NCI-H526 (cell line): ENCODE measurements at places on chromosomes 3 and 15.

DNA sequence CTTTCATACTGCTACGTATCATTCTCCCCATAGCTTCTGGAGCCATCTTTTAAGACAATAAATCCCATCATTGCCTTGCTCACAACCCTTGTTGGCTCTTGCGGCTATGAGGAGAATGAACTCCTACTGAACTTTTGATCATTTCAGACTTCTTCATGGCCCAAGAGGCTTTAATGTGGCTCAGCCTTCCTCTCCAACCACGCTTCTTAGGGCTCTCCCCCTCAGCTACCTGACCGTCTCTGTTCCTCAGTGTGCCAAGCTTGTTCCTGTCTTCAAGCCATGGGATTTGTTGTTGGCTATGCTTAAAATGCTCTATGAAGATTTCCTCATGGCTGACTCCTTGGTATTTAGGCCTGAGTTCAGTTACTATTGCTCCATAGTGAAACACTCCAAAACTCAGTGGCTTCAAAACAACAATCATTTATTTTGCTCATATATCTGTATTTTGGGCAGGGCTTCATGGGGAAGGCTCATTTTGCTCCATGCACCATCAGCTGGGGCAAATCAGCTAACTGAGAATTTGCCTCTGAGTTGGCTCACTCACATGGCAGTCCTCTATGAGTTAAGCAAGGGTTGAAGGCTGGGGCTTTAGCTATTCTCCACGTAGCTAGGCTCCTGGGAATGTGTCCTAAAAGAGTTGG, 47.5 kb downstream of the FOXL2 start:
- no peak for DNase-seq

DNA sequence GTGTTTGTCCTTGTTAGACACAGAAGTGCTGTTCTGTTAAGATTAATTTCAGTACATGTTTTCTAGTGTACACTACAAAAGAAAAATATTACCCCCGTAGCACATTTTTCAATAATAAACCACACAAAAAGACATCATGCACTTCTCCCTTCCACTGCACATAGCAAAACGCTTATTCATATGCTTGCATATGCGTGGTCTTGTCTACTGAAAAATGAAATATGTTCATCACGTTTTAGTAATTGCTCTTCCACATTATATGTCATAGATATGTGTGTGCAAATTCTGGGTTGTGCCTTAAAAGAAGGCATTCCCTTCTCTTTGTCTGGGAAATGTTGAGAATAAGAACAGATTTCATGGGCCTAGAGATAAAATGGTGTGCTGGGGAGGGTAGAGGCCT, 353.9 kb downstream of the NSUN3 start:
- no peak for DNase-seq

- DNase-seq, result no peak
Measured at GRCh38 chr3:57164217-57164656, 916 bp downstream of the IL17RD start.

DNA sequence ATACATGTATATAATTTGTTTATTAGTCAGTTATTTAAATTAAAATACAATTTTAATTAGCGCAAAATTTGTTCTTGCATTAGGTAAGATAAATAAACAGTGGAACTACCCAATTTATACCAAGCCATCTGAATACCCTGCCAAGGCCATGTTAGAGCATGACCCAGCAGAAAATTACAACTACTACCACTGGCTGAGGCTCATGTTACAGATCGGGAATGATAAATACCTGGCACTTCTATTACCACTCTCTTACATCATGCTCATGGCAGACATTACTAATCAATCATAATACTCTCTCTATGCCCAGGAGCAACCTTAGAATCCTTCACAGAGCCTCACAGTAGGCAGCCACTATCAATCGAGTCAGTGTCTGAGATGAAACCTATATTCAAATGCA, 21.2 kb upstream of the LMOD3 start:
- peak; percentile 27 for DNase-seq

- DNase-seq, result peak; percentile 8
Measured at GRCh38 chr15:64950888-64951287, 38.8 kb downstream of the SPG21 start.

GRCh38 chr15:34514251-34514670, 69.2 kb downstream of the GOLGA8B start:
- no peak for DNase-seq
